Activated CD4-positive, alpha-beta T cell treated with anti-CD3 and anti-CD28 coated beads, Interleukin-2, Interleukin-6, amounts not matched to agents 100 ng/mL and 50 ng/mL, durations not matched to agents 16 hours and 8 hours (primary cell): ENCODE measurements at places on chromosomes 13 and 19.
A peak's percentile ranks its signal among the peaks of the same experiment; 100 is the strongest.

- no peak for DNase-seq
Observed at GRCh38 chr13:87887459-87888123, 216.4 kb downstream of the SLITRK5 start.

DNA sequence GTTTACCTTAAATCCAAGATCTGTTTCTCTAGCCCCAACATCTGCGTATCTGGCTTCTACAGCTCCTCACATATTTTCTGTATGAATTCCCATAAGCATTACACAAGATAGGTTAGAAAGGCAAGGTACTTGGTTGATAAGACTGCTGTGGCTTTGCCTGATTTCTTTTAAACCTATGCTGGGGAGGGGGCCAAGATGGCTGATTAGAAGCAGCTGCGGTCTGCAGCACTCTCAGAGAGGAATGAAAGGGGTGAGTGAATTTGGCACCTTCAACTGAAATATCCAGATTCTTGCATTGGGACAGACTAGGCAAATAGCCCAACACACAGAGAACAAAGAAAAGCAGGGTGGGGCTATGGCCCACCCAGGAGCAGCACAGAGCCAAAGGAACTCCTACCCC is 12.2 kb upstream of the DLEU7 start:
- DNase-seq = no peak

GRCh38 chr13:79382545-79383275 is 23.3 kb downstream of the RBM26 start:
- DNase-seq = peak; percentile 40

DNA sequence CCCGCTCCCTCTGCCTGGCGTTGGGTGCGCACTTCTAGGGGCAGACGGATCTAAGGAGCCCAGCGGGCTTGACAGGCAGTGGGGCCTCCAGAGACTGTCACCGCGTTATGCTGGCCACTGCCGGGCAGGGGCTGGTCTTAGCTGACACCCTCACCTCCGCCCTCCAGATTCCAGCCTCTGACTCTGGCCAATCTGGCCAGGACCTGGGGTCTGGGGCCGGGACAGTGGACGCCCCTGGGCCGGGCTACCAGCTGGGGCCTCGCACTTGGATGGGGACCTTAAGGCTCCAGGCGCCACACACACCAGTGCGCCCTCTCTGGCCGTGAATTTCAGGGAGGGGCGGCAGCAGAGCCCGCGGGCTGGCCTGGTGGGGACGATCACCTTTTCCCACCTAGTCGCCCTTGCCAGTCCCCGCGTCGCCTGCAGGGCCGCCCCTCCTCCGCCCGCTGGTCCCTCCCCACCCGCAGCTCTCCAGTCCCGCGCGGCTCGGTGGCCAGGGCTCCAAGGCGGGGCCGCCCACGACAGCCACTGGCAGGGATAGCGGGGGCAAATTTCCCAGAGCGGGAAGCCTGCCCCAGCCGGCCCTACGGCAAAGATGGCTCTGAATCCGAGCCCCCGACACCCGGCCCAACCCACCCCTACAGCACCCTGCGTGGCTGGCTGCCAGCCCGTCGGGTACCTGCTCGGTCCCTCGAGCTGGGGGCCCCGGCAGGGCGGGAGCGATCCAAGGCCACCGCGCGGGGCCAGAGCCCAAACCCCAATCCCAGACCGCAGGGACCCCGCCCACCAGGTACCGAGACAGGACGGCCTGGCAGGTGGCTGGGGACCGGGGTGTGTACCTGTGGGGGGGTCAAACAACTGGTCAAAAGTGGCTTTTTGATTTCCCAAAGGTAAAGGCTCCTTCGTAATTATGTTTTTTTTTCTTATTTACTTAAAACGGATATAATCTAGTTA is 6.1 kb upstream of the ZNF98 start:
- DNase-seq = no peak

DNA sequence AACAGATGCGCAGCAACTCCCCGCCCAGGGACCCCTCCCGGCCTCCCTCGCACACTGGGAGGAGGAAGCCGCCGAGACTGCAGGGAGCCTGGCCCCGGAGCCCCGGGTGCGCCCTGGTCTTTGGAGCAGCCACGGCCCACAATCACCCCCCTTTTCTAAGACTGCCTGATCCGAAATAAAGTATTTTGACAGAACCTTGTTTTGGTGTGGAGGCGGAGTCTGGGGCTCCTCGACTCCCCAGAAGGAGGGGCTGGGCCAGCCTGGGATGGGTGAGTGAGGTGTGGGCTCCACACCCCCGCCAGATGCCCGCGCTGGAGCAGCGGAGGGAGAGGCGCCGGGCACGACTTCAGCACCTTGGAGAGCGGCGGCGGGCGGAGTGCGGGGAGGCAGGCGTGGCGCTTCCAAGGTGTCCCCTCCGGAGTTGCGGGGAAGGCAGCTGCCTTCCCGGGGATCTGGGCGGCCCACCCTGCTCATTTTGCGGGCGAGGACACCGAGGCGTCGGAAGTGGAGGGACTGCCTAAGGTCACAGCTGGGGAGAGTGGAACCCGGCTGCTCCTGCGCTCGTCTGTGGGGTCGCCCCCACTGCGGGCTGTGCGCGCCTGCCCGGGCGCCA is 9.4 kb downstream of the SIRT6 start:
- DNase-seq = peak; percentile 62

GRCh38 chr19:50490991-50491472 is 14.4 kb upstream of the GARIN5A start:
- no peak for DNase-seq

- no peak for DNase-seq
Observed at GRCh38 chr13:106032441-106032840, 503.0 kb downstream of the EFNB2 start.

- peak; percentile 63 for DNase-seq
Observed at GRCh38 chr19:11479090-11479897, 1.6 kb downstream of the ELAVL3 start.

- DNase-seq = no peak
Observed at GRCh38 chr19:2251106-2252054, 2.3 kb downstream of the AMH start.

DNA sequence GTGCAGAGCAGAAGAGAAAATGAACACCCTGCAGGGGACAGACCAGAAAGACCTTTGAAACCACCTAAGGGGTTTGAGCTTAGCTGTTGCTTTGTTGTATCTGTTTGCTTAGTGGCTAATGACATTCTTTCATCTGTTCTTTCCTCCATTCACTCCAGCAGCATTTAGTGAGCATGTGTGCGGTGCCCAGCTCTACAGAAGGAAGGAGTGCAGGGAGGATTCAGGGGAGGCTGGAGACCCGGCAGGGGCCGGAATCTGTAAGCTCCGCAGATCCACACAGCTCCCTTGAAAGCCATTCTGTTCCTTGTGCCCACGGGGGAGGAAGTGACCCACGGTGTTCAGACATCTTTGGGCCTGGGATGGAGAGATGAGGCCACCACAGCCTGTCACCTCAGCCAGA is 27.5 kb downstream of the UQCRFS1 start:
- DNase-seq = no peak

GRCh38 chr13:58587183-58587582 is 955.6 kb downstream of the PCDH17 start:
- DNase-seq = no peak

- DNase-seq = peak; percentile 22
Observed at GRCh38 chr19:39941151-39941550, 6.7 kb upstream of the FCGBP start.
